ENCODE measurements at places on chromosomes 7 and 10.
A peak's percentile ranks its signal among the peaks of the same experiment; 100 is the strongest.

GRCh38 chr10:32386623-32387260, 39.8 kb upstream of the EPC1 start:
- no peak for DNase-seq

GRCh38 chr7:23971031-23971430, 261.0 kb downstream of the STK31 start:
- DNase-seq = no peak

- DNase-seq = no peak
Measured at GRCh38 chr10:110502851-110503301, 5.2 kb downstream of the DUSP5 start.

DNA sequence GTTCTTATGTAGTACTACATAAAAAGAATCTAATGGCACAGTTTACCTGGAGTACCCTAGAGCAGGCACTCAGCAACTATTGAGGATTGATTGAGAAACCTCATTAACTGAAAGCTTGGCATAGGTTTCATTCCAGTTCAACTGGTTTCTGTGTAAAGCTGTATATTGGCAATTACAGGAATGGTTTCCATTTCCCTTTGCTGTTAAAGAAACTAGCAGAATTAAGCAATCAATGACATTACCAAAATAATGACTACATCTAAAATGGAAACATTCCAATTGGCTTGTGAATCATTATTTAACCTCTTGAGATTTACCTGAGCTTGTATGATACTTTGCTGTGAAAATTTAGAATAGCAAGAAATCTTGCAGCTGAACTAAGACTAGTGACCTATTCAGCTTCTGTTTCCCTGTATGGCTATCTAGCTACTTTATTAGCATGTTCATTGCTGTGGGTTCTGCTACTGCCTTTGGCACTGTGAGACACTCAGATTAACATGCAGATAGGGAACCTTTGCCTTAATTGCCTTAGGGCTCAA, 33.5 kb upstream of the CADPS2 start:
- peak; percentile 32 for DNase-seq

GRCh38 chr10:23325132-23325531, 19.5 kb downstream of the C10orf67 start:
- no peak for DNase-seq

DNA sequence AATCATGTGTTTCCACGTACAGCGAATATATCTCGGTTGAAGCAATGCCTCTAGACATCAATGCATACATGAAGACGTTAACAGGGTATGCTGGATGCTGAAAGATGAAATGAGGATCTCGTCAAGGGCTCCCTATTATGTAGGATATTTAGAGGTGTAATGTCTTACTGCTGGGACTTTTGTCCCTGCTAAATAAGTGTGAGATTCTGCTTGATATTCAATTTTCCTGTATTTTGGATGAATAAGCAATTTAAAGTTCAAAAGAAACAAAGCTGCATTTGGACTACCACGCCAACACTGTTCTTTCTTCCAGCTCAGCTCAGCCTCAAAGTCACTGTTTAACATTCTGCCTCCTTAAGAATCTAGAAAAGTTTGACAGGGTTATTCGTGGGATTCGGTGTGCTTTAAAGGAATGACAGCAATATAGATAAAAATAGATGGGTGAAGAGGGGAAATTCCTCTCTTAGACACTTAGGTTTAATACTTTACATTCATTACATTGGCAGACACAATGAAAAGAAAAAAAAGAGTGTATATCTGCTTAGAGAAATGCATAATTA, 110.1 kb upstream of the RHEB start:
- DNase-seq = no peak

GRCh38 chr10:119725517-119725827, 378 bp upstream of the INPP5F start:
- DNase-seq = no peak

GRCh38 chr10:59833810-59834209, 72.5 kb downstream of the CCDC6 start:
- DNase-seq = no peak

GRCh38 chr7:138000081-138000701, 1.7 kb downstream of the CREB3L2 start:
- DNase-seq = peak; percentile 5

GRCh38 chr10:58963723-58964124, 212.7 kb upstream of the PHYHIPL start:
- no peak for DNase-seq

GRCh38 chr7:20959281-20959680, 172.6 kb upstream of the SP8 start:
- peak; percentile 23 for DNase-seq

DNA sequence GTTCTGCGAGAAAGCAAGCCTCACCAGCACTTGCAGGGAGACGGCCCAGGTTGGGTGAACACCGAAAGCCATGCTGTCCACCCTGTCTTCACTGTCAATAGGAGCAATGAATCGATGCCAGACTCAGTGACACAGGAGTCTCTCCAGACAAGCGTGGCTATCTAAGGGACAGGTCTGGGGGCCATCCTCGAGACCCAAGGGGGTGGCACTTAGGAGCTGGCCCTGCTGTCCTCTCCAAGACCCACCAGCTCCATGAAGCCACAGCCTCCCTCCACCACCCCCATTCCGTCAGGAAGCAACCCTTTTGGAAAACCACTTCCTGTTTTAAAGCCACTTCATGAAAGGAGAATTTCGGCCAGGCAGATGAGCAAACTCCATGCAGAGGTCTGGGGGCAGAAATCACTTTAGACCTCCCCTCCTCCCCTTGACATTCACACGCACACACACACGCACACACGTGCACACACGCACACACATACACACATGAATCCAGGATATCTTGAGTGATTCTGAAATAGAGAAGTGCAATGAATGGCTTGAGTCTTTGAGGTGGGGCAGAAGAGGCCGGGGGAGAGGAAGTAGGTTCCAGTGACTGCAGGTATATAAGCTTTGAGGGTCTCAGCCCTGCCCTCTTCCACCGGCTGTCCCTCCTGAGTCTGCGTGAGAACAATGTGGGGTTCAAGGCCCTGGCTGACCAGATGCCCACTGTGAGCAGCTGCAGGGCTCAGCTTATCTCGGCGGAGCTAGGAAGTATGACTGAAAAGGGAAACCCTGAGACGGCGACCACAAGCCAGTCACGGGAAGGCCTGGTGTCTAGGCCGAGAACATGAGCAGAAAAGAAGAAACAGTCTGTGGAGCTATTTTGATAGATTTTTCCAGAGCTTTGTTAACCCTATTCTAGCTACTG, 25.0 kb downstream of the RGS10 start:
- DNase-seq = no peak

GRCh38 chr7:143305423-143306070, 10.4 kb upstream of the CLCN1 start:
- no peak for DNase-seq

GRCh38 chr10:26291721-26292480, 75.3 kb downstream of the GAD2 start:
- DNase-seq = no peak

GRCh38 chr7:6165521-6166320, 106.7 kb downstream of the CYTH3 start:
- no peak for DNase-seq

DNA sequence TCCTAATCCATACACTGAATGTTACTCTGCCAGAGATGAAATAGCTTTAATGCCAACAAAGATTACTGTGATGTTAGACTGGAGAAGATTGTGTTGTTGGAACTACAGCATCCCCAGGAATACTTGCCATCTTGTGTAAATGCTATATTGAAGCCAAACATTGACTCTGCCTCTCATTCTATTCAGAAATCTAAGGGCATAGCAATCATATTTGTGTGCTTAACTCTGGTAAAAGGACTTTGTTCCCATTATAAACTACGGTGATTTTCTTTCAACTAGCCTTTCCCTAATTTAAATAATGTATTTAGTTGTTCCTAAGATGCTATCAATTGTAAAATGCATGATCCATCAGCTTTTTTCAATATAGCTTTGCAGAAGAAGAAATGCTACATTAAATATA, 498.4 kb upstream of the LRRN3 start:
- no peak for DNase-seq

- DNase-seq = no peak
Measured at GRCh38 chr7:128714701-128715495, 24.3 kb upstream of the CALU start.

DNA sequence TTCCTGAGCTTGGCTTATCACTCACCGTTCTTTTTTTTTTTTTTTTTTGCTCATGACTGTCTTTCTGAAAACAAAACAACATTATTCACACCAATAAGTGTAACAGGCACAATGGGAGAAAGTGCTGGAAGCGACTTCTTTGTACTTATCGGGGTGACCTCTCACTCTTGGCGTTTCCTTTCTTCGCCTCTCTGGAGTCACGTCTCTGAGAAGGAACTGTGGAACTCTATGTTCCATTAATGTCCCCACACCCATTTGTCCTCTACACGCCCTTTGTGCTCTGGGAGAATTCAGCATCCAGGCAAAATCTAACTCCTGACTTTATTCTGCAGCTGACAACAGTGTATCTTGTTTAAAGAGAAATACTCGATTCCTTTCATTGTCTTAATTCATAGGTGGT, 70.8 kb upstream of the FAM204A start:
- no peak for DNase-seq

DNA sequence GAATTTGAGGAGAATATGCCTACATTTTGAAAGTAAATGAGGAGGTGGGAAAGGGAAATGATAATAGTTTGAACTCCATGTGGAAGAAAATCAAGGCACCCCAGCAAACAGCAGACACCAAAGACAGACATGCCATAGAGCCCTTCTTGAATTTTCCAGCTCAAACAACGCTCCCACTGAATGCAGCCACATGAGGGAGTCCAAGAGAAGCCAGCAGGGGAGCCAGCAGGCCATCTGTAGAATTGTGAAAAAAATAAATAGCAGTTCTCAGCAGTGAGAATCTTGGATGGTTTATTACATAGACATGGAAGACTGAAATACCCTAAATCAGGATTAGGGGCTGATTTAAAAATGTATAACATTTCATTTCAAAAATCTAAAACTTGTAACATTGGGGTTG, 1567.3 kb upstream of the LRRTM3 start:
- no peak for DNase-seq
